ENCODE measurements at places on chromosomes 16 and 17.

DNA sequence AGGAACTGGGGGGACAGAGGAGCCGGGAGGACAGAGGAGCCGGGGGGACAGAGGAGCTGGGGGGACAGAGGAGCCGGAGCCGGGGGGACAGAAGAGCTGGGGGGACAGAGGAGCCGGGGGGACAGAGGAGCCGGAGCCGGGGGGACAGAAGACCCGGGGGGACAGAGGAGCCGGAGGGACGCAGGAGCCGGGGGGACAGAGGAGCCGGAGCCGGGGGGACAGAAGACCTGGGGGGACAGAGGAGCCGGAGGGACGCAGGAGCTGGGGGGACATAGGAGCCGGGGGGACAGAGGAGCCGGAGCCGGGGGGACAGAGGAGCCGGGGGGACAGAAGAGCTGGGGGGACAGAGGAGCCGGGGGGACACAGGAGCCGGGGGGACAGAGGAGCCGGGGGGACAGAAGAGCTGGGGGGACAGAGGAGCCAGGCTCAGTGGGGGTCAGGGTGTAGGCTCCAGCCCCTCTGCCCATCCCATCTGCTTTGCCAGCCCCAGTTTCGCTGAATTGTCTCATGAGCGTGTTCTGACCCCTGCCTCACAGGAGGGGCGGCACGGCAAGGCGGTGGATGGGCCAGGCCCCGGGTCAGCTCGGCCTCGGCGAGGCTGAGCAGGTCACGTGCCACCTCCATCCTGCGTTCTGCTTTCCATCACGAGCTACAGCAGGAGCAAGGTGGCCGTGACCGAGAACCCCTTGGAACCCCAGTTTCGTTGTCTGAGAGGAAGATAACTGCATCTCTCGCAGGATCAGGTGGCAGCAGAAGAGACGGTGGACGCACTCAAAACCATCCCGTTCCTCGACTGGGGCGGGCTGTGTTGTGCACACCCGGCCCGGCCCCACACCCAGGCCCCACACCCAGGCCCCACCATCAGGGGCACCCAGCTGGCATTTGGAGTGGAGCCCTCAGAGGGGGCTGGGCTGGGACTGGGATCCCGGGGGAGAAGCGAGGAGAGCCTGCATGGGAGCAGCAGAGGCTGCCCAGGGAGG lies 26.1 kb upstream of the CBFA2T3 start:
- DNase-seq = no peak

DNA sequence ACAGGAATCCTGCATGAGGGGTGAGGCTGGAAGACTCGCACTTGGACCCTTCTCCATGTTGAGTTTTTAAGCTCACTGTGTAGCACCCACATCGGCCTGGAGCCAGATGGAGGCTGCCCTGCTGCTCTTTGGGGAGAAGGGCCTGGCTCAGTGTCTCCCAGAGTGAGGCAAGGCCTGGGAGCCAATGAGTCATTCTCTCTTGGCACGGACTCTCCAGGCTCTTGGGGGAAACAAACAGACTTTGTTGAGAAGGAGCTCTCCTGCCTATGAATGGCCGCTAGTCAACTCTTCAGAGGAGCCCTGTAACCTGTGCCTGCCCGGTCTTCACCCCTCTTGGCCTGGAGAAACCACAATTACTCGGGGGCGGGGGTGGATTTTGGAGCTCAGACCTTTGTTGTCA lies 50.8 kb upstream of the MAF start:
- DNase-seq = no peak

- no peak for DNase-seq
Observed at GRCh38 chr16:17802571-17802970, 331.8 kb upstream of the XYLT1 start.

- DNase-seq = no peak
Observed at GRCh38 chr16:10300905-10301304, 85.0 kb upstream of the ATF7IP2 start.

GRCh38 chr17:82492643-82493225 lies 26.8 kb upstream of the FOXK2 start:
- no peak for DNase-seq

- DNase-seq = no peak
Observed at GRCh38 chr16:6035161-6035560, 937.6 kb upstream of the EEF2KMT start.
